ENCODE measurements at places on chromosomes 6 and 20.

- no peaks in the 10 kb centered on the region for H3K36me3 ChIP-seq
- H3K4me3 ChIP-seq: no peak overlapping the region
- no peaks in the 10 kb centered on the region for H3K4me1 ChIP-seq
- no peaks in the 10 kb centered on the region for H3K27me3 ChIP-seq
- no peak for DNase-seq
Measured at GRCh38 chr6:129818251-129818650, 42.9 kb downstream of the TMEM244 start.

DNA sequence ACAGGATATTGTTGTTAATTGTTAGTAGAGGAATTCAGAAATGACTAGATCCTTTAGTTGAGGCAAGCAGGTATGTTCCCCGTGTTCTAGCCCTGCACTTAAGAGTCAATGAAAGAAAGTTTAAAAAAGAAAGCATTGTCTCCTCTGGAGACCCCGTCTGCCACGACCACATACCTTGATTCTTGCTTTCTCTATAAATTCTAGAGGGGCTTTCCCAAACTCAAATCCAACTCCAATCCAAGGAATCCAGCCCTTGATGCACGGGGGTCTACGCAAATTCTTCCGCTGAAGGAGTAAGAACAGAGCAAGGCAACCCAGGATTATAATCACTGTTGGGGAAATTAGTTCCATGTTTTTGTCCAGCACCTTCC, 401 bp downstream of the CYP39A1 start:
- H3K27ac ChIP-seq: peak overlapping the region; percentile 93
- peaks cover 16% of the 10 kb centered on the region for H3K27me3 ChIP-seq
- H3K36me3 ChIP-seq: peaks cover 9% of the 10 kb centered on the region
- peaks cover 15% of the 10 kb centered on the region for H3K4me1 ChIP-seq
- DNase-seq: no peak
- H3K4me3 ChIP-seq: peak overlapping the region; percentile 85

- H3K27me3 ChIP-seq: no peaks in the 10 kb centered on the region
- no peak overlapping the region for H3K27ac ChIP-seq
- no peaks in the 10 kb centered on the region for H3K36me3 ChIP-seq
Measured at GRCh38 chr6:104126315-104127005, 733.3 kb downstream of the HACE1 start.

DNA sequence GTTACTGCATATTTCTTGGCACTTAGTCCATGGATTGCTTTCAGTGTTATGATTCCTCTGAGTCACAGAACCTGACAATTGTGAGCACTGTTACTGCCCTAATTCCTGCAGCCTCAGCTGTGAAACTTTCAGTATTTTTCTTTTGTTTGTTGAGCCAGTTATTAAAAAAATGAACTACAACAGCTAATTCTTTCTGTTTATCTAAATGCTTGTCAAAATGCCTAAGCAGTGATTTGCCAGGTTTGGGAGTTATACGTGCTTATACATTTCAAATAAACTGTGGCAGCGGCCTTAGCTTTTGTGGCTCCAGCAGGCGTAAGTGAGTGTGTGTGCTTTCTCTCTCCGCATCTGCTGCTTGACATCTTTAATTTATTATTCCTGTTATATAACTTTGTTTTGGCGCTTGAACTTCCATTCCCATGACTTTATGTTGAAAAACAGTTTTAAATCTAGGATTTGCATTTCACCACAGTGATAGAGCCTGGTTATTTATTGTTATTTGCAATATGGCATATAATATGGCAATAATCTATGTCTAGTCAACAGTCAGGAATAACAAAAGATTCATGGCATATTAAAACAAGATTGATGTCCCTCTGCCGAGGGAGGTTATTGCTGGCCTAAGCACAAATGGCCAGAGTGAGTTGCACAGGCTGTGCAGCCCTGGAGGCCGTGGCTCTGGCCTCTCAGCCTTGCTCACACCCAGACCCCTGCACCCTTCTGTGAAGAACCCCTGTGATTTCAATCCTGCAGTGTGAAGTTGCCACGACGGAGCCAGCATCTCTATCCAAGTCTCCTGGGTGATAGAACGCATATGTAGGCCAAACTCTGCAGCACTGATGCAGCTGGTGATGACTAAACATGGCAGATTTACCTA, 303.4 kb downstream of the THBS2 start:
- DNase-seq: no peak
- no peaks in the 10 kb centered on the region for H3K4me1 ChIP-seq
- no peaks in the 10 kb centered on the region for H3K36me3 ChIP-seq
- H3K27ac ChIP-seq: no peak overlapping the region
- H3K27me3 ChIP-seq: peaks cover 9% of the 10 kb centered on the region

DNA sequence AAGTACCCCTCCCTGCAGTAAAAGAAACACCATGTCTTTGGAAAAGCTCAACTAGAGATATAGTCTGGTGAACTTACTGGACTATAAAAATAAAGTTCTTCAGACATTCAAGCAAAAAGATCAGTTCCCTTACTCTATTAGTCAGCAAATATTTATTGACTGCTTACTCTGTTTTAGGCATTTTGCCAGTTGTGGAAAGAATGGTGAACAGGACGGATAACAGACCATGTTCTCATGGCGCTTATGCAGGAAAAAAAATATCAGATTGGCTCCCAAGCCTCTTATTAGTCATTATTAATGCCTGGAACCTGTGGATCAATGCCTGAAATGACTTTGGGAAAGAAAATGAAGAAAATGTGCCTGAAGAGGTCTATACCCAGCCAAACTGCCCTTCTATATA, 282.2 kb upstream of the EPHA7 start:
- H3K27me3 ChIP-seq: no peaks in the 10 kb centered on the region
- no peak overlapping the region for H3K4me3 ChIP-seq
- no peaks in the 10 kb centered on the region for H3K36me3 ChIP-seq
- H3K27ac ChIP-seq: no peak overlapping the region
- no peaks in the 10 kb centered on the region for H3K4me1 ChIP-seq
- DNase-seq: no peak

GRCh38 chr20:62500237-62500864, 24.6 kb upstream of the GATA5 start:
- peak; percentile 72 for DNase-seq
- H3K27ac ChIP-seq: no peak overlapping the region
- H3K27me3 ChIP-seq: peaks cover 24% of the 10 kb centered on the region
- peaks cover 4% of the 10 kb centered on the region for H3K4me1 ChIP-seq

DNA sequence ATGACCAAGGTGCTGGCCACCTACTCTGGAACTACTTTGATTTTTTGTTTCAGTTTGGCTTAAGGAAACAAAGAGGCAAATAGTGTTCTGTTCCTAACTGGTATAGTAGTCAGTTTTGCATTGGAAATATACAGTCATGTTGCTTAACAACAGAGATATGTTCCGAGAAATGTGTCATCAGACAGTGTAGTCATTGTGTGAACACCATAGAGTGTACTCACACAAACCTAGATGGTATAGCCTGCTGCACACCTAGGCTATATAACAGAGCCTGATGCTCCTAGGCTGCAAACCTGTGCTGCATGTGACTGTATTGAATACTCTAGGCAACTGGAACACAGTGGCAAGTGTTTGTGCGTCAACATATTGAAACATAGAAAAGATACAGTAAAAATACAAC, 80.4 kb downstream of the ARID1B start:
- no peaks in the 10 kb centered on the region for H3K36me3 ChIP-seq
- peak overlapping the region; percentile 42 for H3K27ac ChIP-seq
- H3K4me1 ChIP-seq: peaks cover 15% of the 10 kb centered on the region
- DNase-seq: no peak
- H3K27me3 ChIP-seq: no peaks in the 10 kb centered on the region
- H3K4me3 ChIP-seq: no peak overlapping the region

DNA sequence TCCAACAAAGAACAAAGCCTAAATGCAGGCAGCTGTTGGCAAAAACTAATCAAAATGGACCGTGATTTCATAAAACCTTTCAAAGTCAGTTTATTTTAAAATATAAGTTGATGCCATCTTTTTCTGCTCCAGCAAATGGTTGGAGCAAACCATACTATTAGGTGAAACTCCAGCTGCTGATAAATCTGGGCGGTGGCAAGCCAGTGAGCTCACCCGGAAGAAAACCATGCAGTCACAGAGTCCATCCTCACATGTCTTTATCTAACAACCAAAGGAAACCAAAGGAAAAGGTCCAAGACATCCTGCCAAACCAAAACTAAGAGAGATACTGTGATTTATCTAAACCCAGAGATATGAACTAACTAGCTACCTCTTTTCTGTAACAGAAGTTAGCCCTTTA, 72.6 kb downstream of the HIVEP2 start:
- no peaks in the 10 kb centered on the region for H3K27me3 ChIP-seq
- peak overlapping the region; percentile 68 for H3K27ac ChIP-seq
- no peak for DNase-seq
- H3K4me1 ChIP-seq: peaks cover 52% of the 10 kb centered on the region
- no peak overlapping the region for H3K4me3 ChIP-seq

- H3K27ac ChIP-seq: no peak overlapping the region
- H3K4me3 ChIP-seq: no peak overlapping the region
- H3K36me3 ChIP-seq: peaks cover 5% of the 10 kb centered on the region
- H3K4me1 ChIP-seq: no peaks in the 10 kb centered on the region
Measured at GRCh38 chr6:8476656-8477055, 41.3 kb upstream of the SLC35B3 start.

GRCh38 chr20:13468166-13468565, 170.6 kb downstream of the TASP1 start:
- peaks cover 18% of the 10 kb centered on the region for H3K36me3 ChIP-seq
- no peaks in the 10 kb centered on the region for H3K4me1 ChIP-seq
- no peaks in the 10 kb centered on the region for H3K27me3 ChIP-seq
- H3K27ac ChIP-seq: no peak overlapping the region
- no peak for DNase-seq

DNA sequence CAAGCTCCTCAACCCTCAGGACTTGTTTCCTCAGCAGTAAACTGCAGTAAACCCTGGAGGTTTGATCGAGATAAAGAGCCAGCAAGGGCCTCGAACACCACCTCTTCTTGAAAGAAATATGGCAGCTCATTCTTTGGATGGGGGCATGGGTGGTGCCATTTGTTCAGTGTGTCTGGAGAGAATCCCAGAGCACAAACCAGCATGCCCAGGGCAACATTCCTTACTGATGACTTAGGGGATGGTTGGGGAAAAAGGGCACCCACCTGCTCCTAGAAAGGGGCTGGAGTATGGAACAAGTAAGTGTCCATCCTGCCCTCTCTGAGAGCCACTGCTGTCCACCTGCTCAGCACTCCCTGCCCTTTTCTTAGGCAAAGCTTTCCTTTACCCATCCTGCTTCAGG, 31.3 kb upstream of the ZFAND3 start:
- peaks cover 21% of the 10 kb centered on the region for H3K27me3 ChIP-seq
- H3K27ac ChIP-seq: no peak overlapping the region
- no peaks in the 10 kb centered on the region for H3K36me3 ChIP-seq

- H3K4me3 ChIP-seq: no peak overlapping the region
- DNase-seq: no peak
- H3K27ac ChIP-seq: no peak overlapping the region
Measured at GRCh38 chr20:22339946-22340345, 244.4 kb downstream of the FOXA2 start.

GRCh38 chr6:128508588-128509296, 11.7 kb downstream of the PTPRK start:
- DNase-seq: no peak
- no peak overlapping the region for H3K27ac ChIP-seq
- no peaks in the 10 kb centered on the region for H3K36me3 ChIP-seq
- H3K4me1 ChIP-seq: peaks cover 56% of the 10 kb centered on the region
- no peak overlapping the region for H3K4me3 ChIP-seq

DNA sequence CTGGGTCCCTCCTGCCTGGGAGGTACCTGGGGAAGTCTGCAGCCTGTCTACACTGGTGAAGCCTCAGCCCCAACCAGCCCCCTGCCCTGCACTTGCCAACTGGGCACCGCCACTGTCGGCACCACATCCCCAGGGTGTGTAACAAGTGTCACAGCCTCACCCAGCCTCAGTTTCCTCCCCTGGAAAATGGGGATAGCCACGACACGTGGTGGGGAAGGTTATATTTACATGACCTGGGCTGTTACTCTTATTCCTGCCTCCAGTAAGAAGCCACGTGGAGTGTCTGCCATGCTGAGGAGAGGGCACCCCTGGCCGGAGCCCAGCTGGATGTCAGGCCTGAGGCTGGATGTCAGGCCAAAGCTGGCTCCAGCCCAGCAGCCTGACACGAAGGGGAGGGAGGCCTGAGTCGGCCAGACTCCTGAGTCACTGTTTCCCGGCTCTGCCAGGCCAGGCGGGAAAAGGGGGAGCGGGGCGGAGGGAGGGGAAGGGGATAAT, 44.9 kb downstream of the SNAI1 start:
- no peak overlapping the region for H3K27ac ChIP-seq
- DNase-seq: no peak
- no peak overlapping the region for H3K4me3 ChIP-seq
- H3K36me3 ChIP-seq: no peaks in the 10 kb centered on the region
- H3K4me1 ChIP-seq: no peaks in the 10 kb centered on the region
- H3K27me3 ChIP-seq: peaks cover 3% of the 10 kb centered on the region

DNA sequence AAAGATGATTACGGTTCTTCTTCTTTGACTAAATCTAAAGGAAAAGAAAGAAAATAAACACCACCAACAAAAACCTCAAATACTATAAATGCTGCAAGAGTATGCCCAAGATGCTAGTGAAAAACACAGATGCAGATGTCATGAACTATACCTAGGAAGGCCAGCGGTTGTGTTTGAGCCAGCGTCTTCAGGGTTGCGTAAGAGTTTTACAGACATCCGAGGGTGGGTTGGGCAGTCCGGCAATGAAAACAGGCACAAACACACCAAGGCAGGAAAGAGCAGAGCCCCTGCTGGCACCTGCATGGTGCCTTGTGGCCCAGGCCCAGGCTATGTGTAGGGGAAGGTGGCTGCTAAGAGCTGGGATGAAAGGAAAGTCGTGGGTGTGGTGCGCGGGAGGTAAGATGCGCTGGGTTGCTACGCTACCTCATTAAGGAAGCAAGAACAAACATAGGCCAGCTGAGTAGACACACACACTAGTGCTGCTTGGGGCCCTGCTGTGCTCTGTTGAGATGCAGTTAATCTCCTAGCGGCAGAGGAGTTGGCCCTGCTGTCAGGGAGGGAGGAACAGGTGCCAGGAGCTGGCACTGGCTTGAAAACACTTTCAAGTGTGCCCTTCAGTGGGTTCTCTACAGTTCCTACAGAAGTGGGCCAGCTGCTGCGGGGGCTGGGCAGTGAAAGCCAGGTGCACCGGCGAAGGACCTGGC, 170.2 kb upstream of the PLN start:
- H3K36me3 ChIP-seq: no peaks in the 10 kb centered on the region
- no peaks in the 10 kb centered on the region for H3K27me3 ChIP-seq
- no peak for DNase-seq
- H3K4me1 ChIP-seq: no peaks in the 10 kb centered on the region

GRCh38 chr20:32329817-32330554, 28.1 kb upstream of the ASXL1 start:
- no peak for DNase-seq
- peaks cover 22% of the 10 kb centered on the region for H3K4me1 ChIP-seq
- no peak overlapping the region for H3K4me3 ChIP-seq
- no peaks in the 10 kb centered on the region for H3K27me3 ChIP-seq
- H3K27ac ChIP-seq: no peak overlapping the region

GRCh38 chr6:36075656-36076055, 48.0 kb downstream of the MAPK14 start:
- H3K4me1 ChIP-seq: peaks cover 3% of the 10 kb centered on the region
- no peak overlapping the region for H3K4me3 ChIP-seq
- no peaks in the 10 kb centered on the region for H3K27me3 ChIP-seq
- DNase-seq: no peak
- H3K27ac ChIP-seq: no peak overlapping the region
